ENCODE measurements at places on chromosomes 4 and X.

DNA sequence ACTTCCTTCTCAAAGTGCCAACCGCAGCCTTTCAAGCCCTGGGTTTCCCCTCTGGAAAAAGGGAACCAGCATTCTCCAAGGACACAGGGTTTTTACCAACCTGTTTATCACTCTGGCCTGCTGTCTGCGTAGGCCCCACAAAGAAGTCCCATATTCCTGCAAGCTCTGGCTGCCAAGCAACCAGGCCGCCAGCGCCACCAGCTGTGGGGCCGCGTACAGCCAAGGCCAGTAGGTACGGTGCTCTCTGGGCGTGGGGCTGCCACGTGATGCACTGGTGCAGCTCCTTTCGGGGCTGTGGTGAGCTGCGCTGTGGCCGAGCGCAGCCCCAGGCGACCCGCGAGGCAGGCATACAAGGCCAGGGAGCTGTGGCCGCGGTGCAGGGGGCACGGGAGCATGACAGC is 22.1 kb downstream of the LUZP4 start:
- no peak for DNase-seq

DNA sequence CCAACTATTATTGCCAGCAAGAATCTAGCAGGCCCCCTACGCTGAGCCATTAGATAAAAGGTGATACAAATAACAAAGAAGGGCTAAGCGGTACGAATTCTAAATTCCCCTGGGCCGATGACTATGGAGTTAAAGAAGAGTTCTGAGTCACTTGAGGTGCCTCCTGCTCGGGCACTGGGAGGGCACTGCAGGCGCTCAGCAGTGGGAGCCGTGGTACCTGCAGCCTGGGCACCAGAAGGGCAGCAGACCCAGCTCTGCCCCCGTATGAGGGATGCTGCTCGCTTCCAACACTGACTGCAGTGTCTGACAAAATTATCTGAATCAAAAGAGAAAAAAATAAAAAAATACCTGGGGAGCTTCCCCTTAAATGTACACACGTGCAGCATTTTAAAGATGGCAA is 44.1 kb upstream of the MTNR1A start:
- DNase-seq: no peak

DNA sequence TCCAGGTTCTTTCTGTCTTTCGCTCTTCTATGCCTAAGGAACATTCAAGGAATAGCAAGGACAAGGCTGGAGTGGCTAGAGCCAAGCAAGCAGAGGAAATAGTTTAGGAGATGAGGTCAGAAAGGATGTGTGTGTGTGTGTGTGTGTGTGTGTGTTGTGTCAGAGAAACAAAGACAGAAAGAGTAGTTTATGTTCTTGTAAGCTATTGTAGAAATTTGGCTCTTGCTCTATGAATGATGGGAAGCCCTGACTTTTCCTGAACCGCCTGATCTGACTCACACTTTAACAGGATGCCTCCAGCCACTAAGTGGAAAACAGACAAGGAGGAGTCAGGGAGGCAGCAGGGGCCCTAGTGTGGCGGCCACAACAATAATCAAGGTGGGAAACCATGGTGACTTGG is 39.7 kb downstream of the LGI2 start:
- DNase-seq: no peak

GRCh38 chr4:24321616-24322015 is 262.7 kb downstream of the DHX15 start:
- DNase-seq: peak; percentile 6

GRCh38 chr4:40418430-40419230 is 83.5 kb downstream of the CHRNA9 start:
- DNase-seq: no peak

GRCh38 chr4:185567381-185568376 is 32.4 kb upstream of the PDLIM3 start:
- DNase-seq: no peak

DNA sequence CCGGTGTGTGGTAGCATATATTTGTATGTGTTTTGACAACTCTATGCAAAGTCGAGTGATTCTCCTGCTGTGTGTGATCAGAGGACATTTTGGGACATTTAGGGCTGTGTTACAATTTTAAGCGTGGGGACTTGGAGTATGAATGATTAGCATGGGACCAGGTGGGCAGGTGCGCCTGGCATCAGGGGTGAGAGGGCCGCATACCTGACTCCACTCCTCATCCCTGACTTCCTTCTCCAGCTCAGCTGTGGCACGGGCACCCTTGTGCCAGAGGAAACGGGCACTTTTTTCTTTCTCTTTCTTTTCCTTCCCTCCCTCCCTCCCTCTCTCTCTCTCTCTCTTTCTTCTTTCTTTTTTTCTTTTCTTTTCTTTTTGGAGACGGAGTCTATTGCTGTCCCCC is 15.7 kb upstream of the PLCXD1 start:
- DNase-seq: no peak

DNA sequence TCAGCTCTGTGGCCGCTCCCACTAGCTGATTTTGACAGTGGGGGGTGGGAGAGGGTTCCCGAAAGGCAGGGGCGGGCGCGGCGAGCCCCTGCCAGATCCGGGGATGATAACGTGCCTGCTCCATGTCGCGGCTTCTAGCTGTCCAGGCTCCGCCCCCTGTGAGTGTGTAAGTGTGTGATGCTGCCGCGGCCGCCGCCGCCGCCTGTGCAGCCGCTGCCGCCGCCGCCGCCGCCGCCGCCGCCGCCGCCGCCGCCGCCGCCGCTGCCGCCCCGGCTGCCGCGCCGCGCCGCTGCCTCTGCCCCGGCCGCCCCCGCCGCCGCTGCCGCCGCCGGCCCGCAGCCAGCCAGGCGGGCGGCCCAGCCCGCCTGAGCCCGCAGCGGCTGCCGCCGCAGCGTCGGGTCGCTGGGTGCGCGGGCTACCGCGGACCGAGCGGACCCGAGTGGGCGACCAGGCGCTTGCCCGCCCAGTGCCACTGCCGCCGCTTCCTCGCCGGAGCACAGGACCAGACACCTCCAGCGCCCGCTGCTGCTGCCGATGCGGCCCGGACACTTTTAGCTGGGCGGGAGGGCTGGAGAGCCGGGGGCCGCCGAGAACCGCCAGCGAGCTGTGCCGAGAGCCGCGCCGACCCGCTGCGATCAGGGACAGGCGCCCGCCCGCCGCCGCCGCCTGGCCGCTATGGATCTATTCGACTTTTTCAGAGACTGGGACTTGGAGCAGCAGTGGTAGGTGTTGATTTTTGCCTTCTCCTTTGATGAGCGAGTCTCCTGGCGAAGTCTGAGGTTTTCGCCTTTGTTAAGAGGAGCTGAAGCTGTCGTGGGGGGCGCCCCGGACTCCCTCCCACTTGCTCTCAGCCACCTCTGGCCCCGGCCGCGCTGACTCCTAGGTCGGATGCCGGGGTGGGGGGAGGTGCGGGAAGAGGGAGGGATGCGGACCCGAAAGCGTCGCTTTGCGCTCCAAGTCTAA is at the start of gene AFF2:
Gene AFF2, plus strand, starts transcription at position 195 of the 963 bp plus-strand sequence. Its CDS starts 481 bp downstream, at position 676.
- DNase-seq: no peak

GRCh38 chr4:46992338-46992737 is 1.0 kb downstream of the GABRA4 start:
- no peak for DNase-seq

DNA sequence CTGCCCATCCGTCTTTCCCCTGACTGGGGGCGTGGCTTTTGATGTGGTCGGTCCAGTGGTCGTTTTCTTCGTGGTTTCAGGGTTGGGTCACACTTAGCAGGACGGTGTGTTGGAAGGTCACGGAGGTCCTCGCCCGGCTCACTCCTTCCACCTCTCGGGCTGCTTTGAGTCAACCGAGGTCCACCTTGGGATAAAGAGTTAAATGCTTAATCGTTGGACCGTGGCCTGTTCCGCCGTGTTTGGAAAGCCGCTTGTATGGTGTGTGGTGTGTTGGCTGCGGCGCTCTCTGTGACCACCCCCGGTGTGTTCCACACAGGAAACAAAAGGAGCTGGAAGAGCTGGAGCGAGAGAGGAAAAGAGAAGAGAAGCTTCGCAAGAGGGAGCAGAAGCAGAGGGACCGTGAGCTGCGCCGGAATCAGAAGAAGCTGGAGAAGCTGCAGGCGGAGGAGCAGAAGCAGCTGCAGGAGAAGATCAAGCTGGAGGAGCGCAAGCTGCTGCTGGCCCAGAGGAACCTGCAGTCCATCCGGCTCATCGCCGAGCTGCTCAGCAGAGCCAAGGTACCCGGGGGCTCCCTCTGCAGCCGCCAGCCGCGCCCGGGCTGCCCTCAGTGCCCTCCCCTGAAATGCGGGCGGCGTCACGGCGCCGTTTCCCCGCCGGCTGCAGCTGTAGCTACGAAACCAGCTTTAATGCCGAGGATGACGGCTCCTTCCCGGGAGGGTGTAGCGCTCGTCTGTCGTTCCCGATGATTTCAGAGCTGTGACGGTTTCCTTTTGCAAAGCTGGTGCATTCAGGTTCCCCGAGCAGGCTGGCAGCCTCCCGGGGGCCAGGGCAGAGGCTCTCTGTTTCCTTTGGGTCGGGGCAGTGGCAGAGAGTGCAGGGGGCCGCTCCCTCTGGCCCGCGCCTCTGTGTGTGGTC is 7.7 kb downstream of the AKAP17A start:
- no peak for DNase-seq

GRCh38 chr4:123050018-123050417 is 127.6 kb upstream of the NUDT6 start:
- DNase-seq: no peak

GRCh38 chr4:76182463-76182862 is 31.2 kb downstream of the SCARB2 start:
- no peak for DNase-seq

GRCh38 chrX:20218836-20219505 is 47.7 kb downstream of the RPS6KA3 start:
- DNase-seq: no peak

DNA sequence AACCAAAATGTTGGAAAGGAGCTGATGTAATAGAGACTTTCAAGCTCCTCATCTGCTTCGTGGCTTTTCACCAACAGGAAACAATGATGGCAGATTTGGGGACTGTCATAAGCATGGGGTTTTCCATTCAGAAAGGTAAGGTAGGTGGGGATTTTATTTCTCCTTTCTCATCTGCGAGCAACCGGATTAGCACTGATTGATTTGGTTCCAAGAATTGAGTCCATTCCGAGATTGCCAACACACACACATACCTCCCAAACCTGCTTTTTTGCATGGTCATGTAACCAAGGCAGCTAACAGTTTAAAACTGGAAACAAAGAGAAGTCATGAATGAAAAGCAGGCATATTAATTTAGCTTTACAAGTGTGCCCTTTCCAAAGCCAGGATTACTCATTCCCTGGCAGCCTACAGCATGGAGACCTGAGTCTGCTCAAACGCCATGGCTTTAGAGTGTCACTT is 63.0 kb upstream of the LNX1 start:
- no peak for DNase-seq

DNA sequence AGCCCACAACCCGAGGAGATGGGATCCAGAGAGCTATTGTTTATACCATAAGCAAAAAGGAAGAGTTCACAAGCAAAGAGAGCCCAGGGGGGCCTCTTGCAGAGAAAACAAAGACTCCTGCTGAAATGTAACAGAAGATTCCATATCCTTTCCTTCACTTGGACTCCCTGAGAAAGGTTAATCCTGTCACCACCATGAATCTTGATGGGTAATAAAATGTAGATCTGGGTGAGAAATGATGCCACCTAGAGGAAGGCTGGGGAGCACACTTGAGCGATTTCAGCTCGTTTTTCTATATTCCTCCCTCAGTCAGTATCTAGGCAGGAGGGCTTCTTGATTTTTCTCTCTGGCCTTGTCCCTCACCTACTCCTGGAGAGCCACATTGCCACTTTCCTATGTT is 10.2 kb upstream of the KCNE5 start:
- no peak for DNase-seq

DNA sequence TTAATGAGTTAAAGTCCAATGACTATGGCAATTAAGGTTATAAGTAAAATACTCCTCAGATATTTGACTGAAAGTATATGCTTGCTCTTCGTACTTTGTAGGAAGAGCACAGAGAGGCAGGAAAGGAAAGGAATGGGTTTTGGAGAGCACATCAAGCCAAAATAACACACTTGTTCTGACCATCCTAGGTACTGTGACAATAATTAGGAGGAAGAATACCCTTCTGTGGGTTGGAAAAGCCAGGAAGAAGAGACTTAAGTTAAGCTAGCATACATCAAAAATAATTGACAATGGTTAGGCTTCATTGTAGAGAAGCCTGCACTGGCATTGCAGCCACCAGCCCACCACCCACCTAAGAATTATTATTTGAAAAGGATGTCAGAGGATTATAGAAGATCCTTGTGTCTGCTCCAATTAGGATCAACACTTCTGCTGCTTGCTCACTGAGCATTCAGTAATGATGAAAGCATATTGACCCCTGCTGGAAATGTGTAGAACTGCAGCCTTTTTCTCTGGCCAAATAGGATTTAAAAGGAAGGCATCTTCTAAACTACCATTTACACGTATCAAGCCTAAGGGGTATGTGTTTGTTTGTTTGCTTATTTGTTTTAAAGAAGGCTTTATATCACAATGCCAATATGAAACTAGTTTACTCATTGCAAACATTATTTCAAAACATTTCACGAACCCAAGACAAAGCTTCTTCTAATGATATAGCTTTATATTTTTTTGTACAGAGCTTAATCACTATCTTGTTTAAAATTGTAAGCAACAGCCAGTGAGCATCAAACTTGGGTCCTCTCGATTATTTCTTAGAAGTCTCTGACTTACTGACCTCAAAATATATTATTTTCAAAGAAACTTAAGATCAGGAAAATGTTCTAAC is 286.2 kb upstream of the TET2 start:
- DNase-seq: peak; percentile 56

DNA sequence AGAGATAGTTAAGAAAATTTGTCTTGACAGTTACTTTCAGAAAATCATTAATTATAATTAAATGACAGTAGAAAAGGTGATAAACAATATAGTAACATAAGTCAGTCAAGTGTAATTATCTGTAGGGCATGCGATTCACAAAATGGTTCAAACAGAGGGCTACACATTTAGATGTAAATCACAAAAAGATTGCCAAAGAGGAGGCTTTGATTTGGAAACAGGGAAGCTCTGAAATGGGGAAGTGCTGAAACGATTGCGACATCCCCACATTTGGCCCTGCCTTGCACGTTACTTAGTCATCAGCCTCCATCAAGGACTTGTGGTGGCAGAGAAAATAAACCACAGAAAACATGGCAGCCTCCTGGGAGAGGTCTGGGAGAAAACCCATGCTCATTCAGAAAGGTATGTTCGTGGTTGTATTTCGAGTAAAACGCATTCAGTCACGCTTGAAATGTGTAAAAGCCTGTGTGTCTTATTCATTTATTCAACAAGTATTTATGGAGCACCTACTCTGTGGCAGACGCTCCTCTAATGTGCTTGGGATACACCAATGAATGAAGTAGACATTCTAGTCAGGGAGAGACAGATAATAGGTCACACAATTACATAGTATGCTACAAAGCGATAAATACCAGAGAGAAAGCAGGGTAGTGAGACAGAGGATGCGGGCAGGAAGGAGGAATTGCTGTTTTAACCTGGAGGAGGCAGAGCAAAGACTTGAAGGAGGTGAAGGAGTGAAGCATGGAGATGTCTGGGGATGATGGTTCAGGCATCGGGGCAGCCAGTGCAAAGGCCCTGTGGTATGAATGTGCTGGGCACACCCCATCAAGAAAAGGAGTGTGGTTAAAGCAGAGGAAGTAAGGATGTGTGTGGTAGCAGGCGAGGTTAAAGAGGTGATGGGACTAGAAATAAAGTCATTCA is 7.8 kb downstream of the RBM47 start:
- peak; percentile 87 for DNase-seq

- no peak for DNase-seq
These were observed 5.9 kb downstream of the PDLIM3 start for GRCh38 chr4:185529413-185529812.

GRCh38 chr4:41461780-41462307 is 76.1 kb upstream of the LIMCH1 start:
- no peak for DNase-seq

All from HS-5 (cell line).